ENCODE measurements at places on chromosomes 1 and 21. TPM values are rescaled to one million over a fixed set of nuclear protein-coding genes. Genes with fewer than 3 reads are reported as not detected.

DNA sequence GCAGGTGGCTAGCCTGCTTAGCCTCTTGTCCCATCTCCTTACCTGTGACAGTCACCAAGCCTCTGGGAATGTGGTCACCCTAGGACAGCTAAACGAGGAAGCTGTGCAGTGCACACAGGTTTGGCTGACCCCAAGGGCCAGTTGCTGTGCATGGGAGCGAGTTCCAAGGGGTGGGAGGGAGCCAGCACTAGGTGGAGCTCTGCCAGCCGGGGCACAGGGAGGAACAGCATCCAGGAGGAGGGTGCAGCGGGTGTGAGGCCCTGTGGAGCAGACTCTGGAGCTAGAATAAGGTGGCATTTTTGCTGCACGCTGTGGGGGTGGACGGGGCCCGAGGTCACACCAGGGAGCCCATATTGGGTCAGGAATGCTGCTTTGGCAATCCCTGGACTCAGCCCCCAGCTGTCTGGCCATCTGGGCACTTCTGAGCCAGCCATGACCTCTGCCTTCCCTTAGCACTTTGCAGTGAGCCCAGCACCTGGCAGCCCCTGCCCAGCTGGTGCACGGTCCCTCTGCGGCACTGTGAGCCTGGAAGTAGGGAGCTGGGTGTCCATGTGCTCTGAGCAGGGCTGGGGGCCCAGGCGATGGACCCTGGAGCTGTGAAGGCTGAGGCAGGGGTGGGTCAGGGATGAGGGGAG lies 8.7 kb downstream of the PDXK start:
- DNase-seq, result no peak

OR4F16 gene
- not detected for total RNA-seq

DNA sequence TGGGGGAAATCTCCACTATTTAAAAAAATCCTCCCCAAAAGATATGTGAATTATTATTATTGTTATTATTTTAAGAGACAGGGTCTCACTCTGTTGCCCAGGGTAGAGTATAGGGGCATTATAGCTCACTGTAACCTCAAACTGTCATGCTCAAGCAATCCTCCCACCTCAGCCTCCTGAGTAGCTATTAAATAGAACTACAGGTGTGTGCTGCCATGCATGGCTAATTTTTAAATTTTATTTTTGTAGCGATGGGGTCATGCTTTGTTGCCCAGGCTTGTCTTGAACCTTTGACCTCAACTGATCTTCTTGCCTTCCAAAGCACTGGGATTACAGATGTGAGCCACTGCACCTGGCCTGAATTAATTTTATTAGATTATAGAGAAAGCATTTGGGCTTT lies 116.8 kb downstream of the RABGAP1L start:
- no peak for DNase-seq

DNA sequence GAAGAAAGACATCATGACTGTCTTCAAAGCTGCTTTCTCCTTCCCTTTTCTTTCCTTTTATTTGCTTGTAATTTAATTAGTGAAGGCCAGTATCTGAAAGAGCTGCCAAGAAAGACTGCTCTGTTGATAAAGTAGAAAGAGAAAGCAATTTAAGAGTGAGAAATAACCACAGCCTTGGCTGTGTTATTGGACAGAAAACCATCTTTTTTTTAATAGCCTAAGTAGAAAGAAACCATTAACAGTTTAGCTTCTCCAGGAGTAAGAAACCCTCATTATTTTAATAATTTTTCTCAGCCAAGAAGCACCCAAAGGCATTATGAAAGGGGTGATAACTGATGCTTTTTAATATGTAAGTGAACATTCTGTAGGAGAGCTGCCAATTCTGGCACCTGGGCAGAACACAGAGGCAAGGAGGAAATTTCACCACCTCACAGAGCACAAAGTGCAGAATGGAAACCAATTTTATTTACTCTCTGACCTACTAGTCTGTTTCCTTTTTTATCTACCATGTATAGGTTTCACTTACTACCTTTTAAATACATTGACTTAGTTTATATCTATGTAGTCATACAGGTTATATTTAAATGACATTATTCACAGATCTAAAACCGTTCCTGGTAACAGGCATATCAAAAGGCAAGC lies 703.2 kb downstream of the MRPL39 start:
- no peak for DNase-seq

GRCh38 chr1:182700351-182700709 lies 15.9 kb upstream of the RGS8 start:
- DNase-seq, result no peak

GRCh38 chr1:1757422-1758058 lies 20.7 kb downstream of the NADK start:
- no peak for DNase-seq

TMCC2 gene
- total RNA-seq, result 4.3 TPM

DNA sequence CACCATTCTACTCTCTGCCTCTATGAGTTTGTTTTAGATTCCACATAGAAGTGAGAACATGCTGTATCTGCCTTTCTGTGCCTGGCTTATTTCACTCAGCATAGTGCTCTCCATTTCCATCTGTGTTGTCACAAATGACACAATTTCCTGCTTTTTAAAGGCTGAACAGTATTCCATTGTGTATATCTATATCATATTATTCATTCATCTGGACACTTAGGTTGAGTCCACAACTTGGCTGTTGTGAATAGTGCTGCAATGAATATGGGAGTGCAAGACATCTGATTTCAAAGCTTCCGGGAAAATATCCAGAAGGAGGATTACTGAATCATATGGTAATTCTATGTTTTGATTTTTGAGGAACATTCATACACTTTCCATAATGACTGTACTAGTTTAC lies 20.1 kb upstream of the DONSON start:
- no peak for DNase-seq

- DNase-seq, result no peak
Measured at GRCh38 chr1:200128081-200128480, 100.6 kb downstream of the NR5A2 start.

DNA sequence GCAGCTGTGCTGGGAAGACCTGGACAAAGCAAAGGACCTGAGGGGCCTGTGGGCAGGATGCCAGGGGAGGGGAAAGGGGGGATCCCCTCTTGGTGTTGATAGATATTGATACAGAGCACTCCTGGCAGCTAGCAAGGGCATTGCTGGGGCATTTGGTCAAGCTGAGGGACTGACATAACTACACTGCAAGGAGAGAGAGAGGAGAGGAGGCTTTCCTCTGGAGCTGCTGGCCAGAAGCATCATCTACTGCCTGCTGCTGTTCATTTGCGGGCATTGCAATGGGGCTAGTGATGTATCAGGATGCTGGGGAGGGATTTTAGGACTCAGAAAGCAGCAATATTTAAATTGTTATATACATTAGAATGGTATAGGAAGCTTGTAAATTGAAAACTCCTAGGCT lies 142.0 kb downstream of the ZNF648 start:
- no peak for DNase-seq

DNA sequence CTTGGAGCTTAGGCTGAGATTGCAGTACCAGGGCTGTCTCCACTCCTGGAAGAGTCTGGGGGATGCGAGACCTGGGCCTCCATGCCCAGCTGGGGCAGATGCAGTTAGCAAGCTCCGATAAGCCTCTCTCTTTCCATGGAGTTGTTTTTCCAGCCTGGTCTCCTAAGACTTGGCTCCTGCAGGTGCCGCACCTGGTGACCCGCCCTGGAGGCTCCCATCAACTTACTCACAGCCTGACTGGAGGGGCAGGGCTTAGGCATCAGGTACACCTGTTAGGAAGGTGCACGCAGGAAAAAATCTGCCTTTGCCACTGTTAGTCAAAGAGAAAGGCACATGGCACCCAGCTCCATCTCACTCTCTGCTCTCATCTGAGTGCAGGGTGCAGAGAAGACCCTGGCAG lies 198.1 kb upstream of the TMEM51 start:
- no peak for DNase-seq

DNA sequence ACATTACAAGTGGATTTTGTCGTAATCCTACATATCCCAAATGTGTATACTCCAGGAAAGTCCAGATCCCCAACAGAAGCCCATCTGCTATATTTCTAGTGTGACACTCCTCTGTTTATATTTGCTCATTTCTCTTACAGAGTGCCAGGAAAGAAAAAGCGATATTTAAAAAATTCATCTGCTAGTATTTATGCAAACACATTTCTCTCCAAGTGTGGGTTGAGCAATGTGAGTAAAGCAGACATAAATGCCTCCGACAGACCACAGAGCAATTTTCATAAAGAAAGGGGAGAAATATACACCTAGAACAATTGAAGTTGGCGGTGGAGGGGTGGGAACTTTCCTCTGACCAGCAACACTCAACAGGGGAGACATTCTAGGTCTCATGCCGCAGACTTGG lies 22.2 kb upstream of the RAP1A start:
- no peak for DNase-seq

ARHGAP30 gene
- 15.4 TPM for total RNA-seq

- peak; percentile 89 for DNase-seq
Measured at GRCh38 chr1:182616130-182617013, 12.2 kb upstream of the RGS16 start.

GRCh38 chr1:3092530-3092929 lies 23.5 kb downstream of the PRDM16 start:
- no peak for DNase-seq

DNA sequence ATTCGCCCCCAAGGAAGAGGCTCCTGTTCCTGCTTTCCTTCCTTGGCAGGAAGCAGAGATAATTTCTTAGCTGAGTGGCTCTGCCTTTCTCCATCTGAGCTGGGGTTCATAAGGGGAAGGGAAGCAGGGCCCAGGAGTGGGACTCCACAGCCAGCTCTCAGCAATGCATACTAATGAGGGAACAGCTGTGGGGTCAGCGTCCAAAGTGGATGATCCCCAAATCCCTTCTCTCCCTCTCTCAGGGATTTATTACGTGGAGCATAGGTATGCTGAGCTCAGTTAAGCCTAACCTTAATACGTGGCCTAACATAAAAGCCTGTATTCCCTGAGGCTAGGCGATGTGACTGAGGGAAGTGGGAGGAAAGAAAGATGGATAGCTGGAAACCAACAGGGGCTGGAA lies 87.3 kb upstream of the CTTNBP2NL start:
- no peak for DNase-seq

CD244 gene
- total RNA-seq, result not detected

CD247 gene
- 0.30 TPM for total RNA-seq

- DNase-seq, result no peak
Measured at GRCh38 chr1:111833334-111833733, 77.6 kb downstream of the DDX20 start.
